ENCODE measurements at places on chromosomes 13 and 19. TPM values are rescaled to one million over a fixed set of nuclear protein-coding genes. Genes with fewer than 3 reads are reported as not detected.

PMIS2 gene
- total RNA-seq: not detected

CDX2 gene
- total RNA-seq: not detected

ZNF829 gene
- 4.2 TPM for total RNA-seq

GRCh38 chr19:33740811-33741396 is 55.8 kb upstream of the KCTD15 start:
- DNase-seq: peak; percentile 47

- no peak for DNase-seq
Measured at GRCh38 chr13:59948686-59949085, 215.0 kb downstream of the DIAPH3 start.

Data from GM23248 (cell line).